Umbilical cord (tissue), 2 donors: ENCODE measurements at places on chromosomes 2 and 18. TPM values are rescaled to one million over a fixed set of nuclear protein-coding genes. Genes with fewer than 3 reads are reported as not detected.

PELI1 gene
- total RNA-seq = 28.4 TPM

TRABD2A gene
- 4.8 TPM for total RNA-seq

BBS5 gene
- 13.7 TPM for total RNA-seq

GRCh38 chr2:97998431-97999005, 2.8 kb upstream of the TMEM131 start:
- DNase-seq = no peak

GRCh38 chr2:181575650-181576025, 81.3 kb downstream of the CERKL start:
- DNase-seq = no peak

DNA sequence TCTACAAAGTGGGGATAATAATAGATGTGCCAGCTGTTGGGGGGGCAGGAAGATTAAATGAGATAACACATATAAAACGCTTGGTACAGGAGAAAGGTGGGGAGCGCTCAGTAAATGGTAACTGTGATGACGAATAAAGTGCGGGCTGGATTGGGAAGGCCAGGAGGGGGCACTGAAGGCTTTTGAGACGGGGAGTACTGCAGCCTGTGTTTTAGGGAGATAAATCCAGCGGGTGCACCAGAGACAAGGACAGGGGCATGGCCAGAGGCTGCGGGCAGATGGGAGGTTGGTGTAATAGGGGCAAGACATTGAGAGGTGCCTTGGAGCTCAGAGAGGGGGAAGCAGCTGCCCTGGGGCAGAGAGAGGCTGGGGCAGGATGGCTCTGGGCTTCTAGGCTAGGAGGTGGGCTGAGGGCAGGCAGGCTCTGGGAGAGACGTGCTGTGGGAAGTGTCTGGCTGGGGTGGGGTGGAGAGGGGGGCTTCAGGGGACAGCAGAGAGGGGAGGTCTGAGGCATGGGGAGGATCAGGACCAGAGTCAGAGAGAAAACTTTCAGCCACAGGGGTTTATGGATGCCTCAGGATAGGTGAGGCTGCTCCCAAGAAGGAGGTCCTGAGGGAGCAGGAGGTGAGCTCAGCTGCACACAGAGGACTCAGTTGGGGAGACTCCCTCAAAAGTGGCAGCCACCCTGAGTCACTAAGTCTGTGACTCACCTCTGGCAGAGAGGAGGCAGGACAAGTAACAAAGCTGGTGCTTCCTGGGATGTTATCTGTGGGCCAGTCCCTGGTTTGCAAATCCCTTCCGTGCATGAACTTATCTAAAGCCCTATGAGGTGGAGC, 18.8 kb downstream of the TEX44 start:
- peak; percentile 43 for DNase-seq

GRCh38 chr2:1817256-1818051, 73.1 kb upstream of the PXDN start:
- DNase-seq = peak; percentile 94

- DNase-seq = peak; percentile 32
Observed at GRCh38 chr2:153474407-153474806, 4.2 kb downstream of the RPRM start.

DNA sequence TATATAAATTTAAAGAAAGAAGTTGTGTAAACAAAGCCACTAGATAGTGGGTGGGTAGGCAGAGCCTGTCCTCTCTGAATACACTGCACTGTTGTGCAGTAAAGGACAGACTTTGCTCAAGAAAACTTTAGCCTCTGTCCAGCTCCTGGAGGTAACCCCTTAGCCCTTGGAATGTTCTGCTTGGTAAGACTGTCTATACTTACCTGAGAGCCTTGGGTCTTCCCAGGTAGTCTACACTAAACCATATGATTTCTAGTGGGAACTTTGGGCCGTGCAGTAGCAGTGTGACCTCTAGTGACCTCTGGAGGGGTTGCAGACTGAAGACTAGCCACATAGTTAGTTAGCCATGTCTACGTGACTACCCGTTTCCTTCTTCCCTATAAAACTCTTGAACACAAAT, 678.3 kb upstream of the NRXN1 start:
- no peak for DNase-seq

DNA sequence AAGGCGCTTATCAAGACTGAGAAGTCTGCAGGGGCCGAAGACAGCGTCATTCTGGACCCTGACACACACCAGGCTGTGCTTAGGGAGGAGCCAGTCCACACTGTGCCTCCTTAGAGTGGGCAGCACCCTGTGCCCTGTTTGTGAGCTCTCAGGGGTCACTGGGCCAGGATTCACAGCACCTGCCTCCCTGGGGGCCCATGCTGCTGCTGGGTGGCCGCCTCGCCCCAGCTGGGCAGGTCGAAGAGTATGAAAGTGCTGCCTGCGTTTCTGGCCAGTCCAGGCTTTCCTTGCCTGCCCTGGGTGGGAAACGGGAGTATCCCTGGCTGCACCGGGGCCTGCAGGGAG, 15.4 kb upstream of the GPR55 start:
- DNase-seq = no peak

DNA sequence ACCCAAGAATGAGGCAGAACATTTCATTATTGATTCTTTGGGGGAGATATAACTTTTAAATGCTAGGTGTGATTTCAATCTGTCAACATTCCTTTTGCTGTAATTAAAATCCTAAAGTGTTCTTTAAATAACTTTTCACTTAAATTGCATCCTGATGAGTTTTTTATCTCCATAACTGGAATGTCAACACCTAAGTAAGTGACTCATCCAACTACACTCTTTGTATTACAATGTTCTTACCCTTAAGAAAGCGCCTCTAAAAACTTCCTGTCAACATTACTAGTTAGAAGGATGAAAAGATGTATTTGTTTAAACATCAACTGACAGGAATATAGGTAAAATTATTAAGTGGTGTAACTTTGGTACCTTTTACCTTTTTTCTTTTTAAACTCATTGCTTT, 1657.0 kb downstream of the LRP1B start:
- no peak for DNase-seq

DNA sequence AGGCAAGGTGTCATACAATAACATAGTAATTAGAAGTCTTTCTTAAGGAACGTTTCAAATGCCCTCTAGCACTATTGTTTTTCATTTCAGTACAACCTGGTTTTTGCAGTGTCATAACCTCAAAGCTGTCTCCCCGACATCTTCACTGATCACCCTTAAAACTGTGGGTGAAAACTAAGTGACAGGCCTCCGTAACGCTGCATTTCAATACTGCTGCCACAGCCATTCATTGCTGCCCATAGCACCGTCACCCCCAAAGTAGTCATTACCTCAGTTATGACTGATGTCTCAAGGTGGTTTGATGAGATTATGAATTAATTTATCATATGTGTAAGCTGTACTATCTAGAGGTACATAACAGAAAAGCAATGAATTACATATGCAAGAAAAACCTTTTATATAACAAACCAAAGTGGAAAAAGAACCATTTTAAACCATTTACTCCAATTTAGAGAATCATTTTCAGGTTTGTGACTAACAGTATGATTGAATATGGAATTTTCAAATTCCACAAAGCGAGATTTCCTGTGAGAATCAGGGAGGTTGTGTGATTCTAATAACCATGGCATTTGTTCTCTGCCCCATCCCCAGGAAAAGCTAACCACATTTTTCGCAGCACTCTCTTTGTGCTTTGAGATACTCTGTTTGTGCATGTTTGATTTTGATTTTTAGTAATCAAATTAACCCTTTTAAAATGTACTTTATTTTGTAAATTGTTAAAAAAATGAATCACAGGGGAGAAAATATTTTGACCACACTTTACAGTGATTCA, 263.0 kb downstream of the PTGR3 start:
- no peak for DNase-seq

DNA sequence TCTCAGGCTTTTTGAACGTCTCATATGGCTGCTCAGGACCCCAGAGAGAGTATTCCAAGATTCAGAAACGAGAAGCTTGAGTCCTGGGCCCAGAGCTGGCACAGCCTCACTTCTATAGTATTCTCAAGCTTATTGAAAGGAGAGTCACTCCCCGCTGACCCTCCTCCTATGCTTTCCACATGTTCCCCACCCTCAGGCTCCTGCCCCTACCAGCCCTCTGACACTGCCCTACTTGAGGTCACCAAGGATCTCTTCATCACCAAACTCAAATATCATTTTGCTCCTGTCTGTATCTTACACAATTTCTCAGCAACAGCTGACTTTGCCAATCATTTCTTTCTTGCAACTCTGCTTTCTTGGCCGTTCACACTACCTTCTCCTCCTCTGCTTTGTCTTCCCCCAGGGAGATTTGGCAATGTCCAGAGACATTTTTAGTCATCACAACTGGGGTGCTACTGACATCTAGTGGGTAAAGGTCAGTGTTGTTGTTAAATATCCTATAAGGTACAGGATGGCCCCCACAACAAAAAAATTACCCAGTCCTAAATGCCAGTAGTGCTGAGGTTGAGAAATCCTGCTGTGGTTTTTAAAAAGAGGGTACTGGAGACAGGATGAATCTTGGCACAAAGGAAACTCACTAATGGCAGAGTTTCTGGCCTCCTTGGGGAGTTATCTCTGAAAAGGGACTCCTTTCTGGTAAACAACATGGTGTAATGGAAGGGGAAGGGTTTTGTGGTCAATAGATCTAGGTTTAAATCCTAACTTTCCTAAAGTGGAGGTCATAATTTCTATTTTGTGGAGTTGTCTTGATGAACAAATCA, 26.9 kb upstream of the INSIG2 start:
- peak; percentile 66 for DNase-seq

DNA sequence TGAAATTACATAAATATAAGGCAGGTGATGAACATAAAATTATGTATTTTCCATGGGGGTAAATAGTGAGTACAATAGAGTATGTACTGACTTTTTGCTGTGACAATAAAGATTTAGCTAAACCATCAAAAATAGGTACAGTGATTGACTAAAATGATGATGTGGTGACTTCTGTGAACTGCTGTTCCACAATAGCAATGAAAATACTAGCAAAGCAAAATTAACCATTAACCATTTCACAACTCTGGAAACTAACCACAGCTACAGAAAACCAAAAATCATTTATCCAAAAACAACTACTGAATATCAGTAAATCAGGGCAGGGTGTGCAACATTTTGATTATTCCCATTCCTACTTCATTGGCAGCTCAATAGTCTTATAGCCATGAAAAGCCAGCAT, 161.4 kb upstream of the GYPC start:
- no peak for DNase-seq

- peak; percentile 77 for DNase-seq
Observed at GRCh38 chr18:34322365-34323289, 97.9 kb upstream of the NOL4 start.
